Kidney (tissue), 22 donors: ENCODE measurements at places on chromosomes 3 and 15.

- no peaks in the 10 kb centered on the region for H3K4me1 ChIP-seq
- DNase-seq: no peak
- peaks cover 2% of the 10 kb centered on the region for H3K27me3 ChIP-seq
- H3K36me3 ChIP-seq: no peaks in the 10 kb centered on the region
- H3K4me3 ChIP-seq: no peak overlapping the region
These were observed 123.8 kb upstream of the BNIP2 start for GRCh38 chr15:59812889-59813288.

- H3K27me3 ChIP-seq: no peaks in the 10 kb centered on the region
- H3K4me1 ChIP-seq: no peaks in the 10 kb centered on the region
- H3K36me3 ChIP-seq: no peaks in the 10 kb centered on the region
- DNase-seq: no peak
- no peak overlapping the region for H3K27ac ChIP-seq
These were observed 278.5 kb upstream of the UMPS start for GRCh38 chr3:124451630-124452317.

- H3K27ac ChIP-seq: no peak overlapping the region
- DNase-seq: no peak
- H3K4me1 ChIP-seq: no peaks in the 10 kb centered on the region
- H3K4me3 ChIP-seq: peak overlapping the region; percentile 81
- H3K27me3 ChIP-seq: no peaks in the 10 kb centered on the region
These were observed 2.9 kb downstream of the DIPK2A start for GRCh38 chr3:143974271-143975238.

GRCh38 chr15:93244696-93245660, 156.0 kb upstream of the RGMA start:
- no peak overlapping the region for H3K27ac ChIP-seq
- H3K4me1 ChIP-seq: no peaks in the 10 kb centered on the region
- no peaks in the 10 kb centered on the region for H3K36me3 ChIP-seq
- H3K27me3 ChIP-seq: no peaks in the 10 kb centered on the region
- no peak overlapping the region for H3K4me3 ChIP-seq

GRCh38 chr15:61092361-61093157, 136.5 kb downstream of the RORA start:
- H3K27ac ChIP-seq: no peak overlapping the region
- H3K4me1 ChIP-seq: peaks cover 14% of the 10 kb centered on the region
- H3K36me3 ChIP-seq: peaks cover 2% of the 10 kb centered on the region
- H3K27me3 ChIP-seq: no peaks in the 10 kb centered on the region

DNA sequence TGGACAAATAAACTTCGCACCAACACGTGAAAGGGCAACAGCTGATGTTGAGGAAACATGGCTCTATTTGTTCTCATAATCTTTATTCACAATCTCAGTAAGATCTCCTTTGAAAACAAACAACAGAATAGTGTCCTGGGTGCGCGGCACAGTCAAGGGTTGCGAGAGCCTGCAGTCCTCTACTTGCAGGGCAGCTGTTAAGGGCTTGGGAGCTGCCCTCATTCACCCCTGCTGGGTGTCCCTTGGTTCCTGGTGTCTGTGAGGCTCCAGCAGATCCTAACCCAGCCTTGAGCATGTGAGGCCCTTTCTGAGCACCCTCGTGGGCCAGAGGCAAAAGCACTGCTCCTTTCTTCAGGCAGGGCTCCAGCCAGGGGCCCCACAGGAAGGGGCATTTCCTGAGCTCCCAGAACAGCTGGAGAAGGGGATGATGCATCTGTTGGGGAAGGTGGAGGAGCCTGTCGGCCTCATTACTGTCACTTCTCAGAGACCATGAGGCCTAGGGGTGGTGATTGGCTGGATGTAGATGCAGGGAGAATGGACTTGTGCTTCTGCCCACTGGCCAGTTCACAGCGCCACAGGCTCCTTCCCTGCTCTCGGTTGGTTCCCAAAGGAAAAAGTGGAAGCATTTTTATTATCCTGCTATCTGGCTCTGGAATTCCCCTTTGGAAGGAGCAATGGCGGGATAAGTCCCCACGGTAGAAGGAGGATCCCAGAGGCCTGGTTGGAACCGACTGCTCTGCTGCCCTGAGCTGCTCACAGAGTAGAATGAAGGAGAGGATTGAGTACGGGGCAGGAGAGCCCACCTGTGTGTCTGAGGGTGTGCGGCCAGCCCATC, 51.9 kb upstream of the KLF13 start:
- H3K27ac ChIP-seq: no peak overlapping the region
- no peaks in the 10 kb centered on the region for H3K27me3 ChIP-seq
- H3K4me3 ChIP-seq: no peak overlapping the region
- H3K36me3 ChIP-seq: no peaks in the 10 kb centered on the region

GRCh38 chr3:58874248-58874741, 175.5 kb downstream of the CFAP20DC start:
- H3K27me3 ChIP-seq: no peaks in the 10 kb centered on the region
- no peak overlapping the region for H3K4me3 ChIP-seq
- no peaks in the 10 kb centered on the region for H3K4me1 ChIP-seq

GRCh38 chr3:36312351-36312750, 68.0 kb upstream of the STAC start:
- no peak for DNase-seq
- no peaks in the 10 kb centered on the region for H3K36me3 ChIP-seq
- no peak overlapping the region for H3K4me3 ChIP-seq

- H3K36me3 ChIP-seq: no peaks in the 10 kb centered on the region
- H3K27me3 ChIP-seq: no peaks in the 10 kb centered on the region
- DNase-seq: no peak
- no peak overlapping the region for H3K4me3 ChIP-seq
- no peak overlapping the region for H3K27ac ChIP-seq
These were observed 15.5 kb upstream of the HOMER2 start for GRCh38 chr15:82968066-82968465.

GRCh38 chr15:70569714-70570231, 193.6 kb downstream of the UACA start:
- H3K4me1 ChIP-seq: no peaks in the 10 kb centered on the region
- no peak for DNase-seq
- H3K27me3 ChIP-seq: no peaks in the 10 kb centered on the region
- no peaks in the 10 kb centered on the region for H3K36me3 ChIP-seq
- no peak overlapping the region for H3K27ac ChIP-seq

- no peak overlapping the region for H3K27ac ChIP-seq
- no peaks in the 10 kb centered on the region for H3K27me3 ChIP-seq
- no peak overlapping the region for H3K4me3 ChIP-seq
These were observed 244.2 kb downstream of the ADAMTS17 start for GRCh38 chr15:100097342-100098127.

GRCh38 chr3:171427771-171428320, 32.4 kb downstream of the TNIK start:
- DNase-seq: no peak
- H3K27me3 ChIP-seq: no peaks in the 10 kb centered on the region
- no peaks in the 10 kb centered on the region for H3K36me3 ChIP-seq
- no peak overlapping the region for H3K27ac ChIP-seq

DNA sequence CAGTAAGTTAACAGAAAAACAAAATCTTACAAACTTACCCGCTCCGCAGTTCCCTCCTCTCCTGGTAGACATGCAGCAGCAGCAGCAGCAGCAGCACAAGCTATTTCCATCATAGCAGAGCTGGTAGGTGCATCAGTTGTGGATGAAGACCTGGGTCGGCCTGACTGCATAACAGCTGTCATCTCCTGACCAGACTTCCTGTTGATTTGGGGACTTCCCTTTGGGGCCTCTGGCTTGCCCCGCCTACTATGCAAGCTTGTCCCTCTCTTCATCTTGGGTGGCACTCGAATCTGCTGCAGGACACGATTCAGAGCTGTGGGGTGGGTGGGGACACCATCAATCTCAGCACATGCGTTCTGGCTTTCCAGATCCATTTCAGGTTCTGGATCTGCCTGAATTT, 65.7 kb downstream of the TMCC1 start:
- no peaks in the 10 kb centered on the region for H3K27me3 ChIP-seq
- no peaks in the 10 kb centered on the region for H3K36me3 ChIP-seq
- DNase-seq: no peak
- no peak overlapping the region for H3K27ac ChIP-seq
- no peak overlapping the region for H3K4me3 ChIP-seq

GRCh38 chr3:52827441-52827840, 3.0 kb downstream of the ITIH4 start:
- H3K4me3 ChIP-seq: no peak overlapping the region
- peaks cover 9% of the 10 kb centered on the region for H3K36me3 ChIP-seq
- H3K27me3 ChIP-seq: no peaks in the 10 kb centered on the region
- DNase-seq: no peak
- peaks cover 9% of the 10 kb centered on the region for H3K4me1 ChIP-seq

- H3K36me3 ChIP-seq: no peaks in the 10 kb centered on the region
- no peaks in the 10 kb centered on the region for H3K4me1 ChIP-seq
- no peaks in the 10 kb centered on the region for H3K27me3 ChIP-seq
- no peak overlapping the region for H3K27ac ChIP-seq
- DNase-seq: no peak
These were observed 200.8 kb upstream of the SLCO3A1 start for GRCh38 chr15:91652610-91653207.

GRCh38 chr3:64079369-64080150, 56.3 kb upstream of the PSMD6 start:
- H3K4me1 ChIP-seq: peaks cover 3% of the 10 kb centered on the region
- no peak overlapping the region for H3K4me3 ChIP-seq
- H3K27ac ChIP-seq: no peak overlapping the region
- H3K36me3 ChIP-seq: no peaks in the 10 kb centered on the region
- DNase-seq: no peak

DNA sequence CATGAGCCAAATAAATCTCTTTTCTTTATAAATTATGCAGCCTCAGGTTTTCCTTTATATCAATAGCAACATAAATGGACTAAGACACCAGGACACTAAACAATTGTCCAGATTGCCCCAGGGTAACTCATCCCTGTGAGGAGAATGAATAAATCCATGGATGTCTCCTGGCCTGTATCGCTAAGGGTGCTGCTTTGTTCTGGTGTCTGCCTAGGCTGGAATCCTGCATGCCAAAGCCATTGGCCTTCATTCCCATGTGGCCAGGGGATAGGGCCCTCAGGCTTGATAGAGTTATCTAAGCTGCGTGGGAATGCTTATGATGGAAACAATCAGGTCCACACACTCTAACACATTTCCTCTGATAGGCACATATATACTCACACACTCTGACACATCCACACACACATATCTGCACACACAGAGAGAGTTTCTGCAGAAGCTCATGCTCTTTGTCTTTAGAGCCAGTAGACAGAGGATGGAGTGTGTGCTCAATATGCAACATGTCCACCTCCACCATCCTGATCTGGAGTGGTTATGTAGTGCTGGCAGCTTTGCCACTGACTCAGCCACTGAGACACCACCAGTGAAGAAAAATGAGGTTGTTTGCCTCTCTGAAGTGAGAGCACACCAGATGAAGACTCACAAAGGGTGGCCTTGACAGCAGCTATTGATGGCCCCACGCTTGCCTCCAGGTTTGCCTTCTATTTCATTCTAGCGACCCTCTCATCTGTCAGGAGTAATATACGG, 24.0 kb upstream of the DGKG start:
- DNase-seq: no peak
- no peak overlapping the region for H3K27ac ChIP-seq
- H3K4me3 ChIP-seq: no peak overlapping the region
- no peaks in the 10 kb centered on the region for H3K27me3 ChIP-seq
- peaks cover 4% of the 10 kb centered on the region for H3K4me1 ChIP-seq
- no peaks in the 10 kb centered on the region for H3K36me3 ChIP-seq

- no peaks in the 10 kb centered on the region for H3K36me3 ChIP-seq
- peak; percentile 44 for DNase-seq
- no peak within 1 kb of the TSS for H3K27ac ChIP-seq
- peaks cover 2% of the 10 kb centered on the region for H3K4me1 ChIP-seq
- no peaks in the 10 kb centered on the region for H3K27me3 ChIP-seq
These were observed at the start of gene ACP3 for GRCh38 chr3:132317229-132317948. ACP3 (plus strand) TSS chr3:132317407; CDS start chr3:132317457, 50 bp downstream.

- H3K4me1 ChIP-seq: peaks cover 3% of the 10 kb centered on the region
- no peak overlapping the region for H3K4me3 ChIP-seq
- no peaks in the 10 kb centered on the region for H3K27me3 ChIP-seq
- H3K27ac ChIP-seq: no peak overlapping the region
- no peaks in the 10 kb centered on the region for H3K36me3 ChIP-seq
- no peak for DNase-seq
These were observed 160.9 kb downstream of the IGF1R start for GRCh38 chr15:98809273-98809672.

GRCh38 chr15:73889762-73890124, 16.4 kb downstream of the TBC1D21 start:
- H3K4me3 ChIP-seq: no peak overlapping the region
- no peak overlapping the region for H3K27ac ChIP-seq
- no peaks in the 10 kb centered on the region for H3K36me3 ChIP-seq
- H3K27me3 ChIP-seq: no peaks in the 10 kb centered on the region
- no peaks in the 10 kb centered on the region for H3K4me1 ChIP-seq

GRCh38 chr3:23404246-23404645, 201.1 kb downstream of the UBE2E2 start:
- H3K27me3 ChIP-seq: no peaks in the 10 kb centered on the region
- H3K27ac ChIP-seq: no peak overlapping the region
- no peak overlapping the region for H3K4me3 ChIP-seq
- H3K36me3 ChIP-seq: no peaks in the 10 kb centered on the region
- no peak for DNase-seq

- DNase-seq: no peak
- no peak overlapping the region for H3K27ac ChIP-seq
- H3K4me3 ChIP-seq: no peak overlapping the region
These were observed 549 bp downstream of the TRH start for GRCh38 chr3:129974833-129975704.

DNA sequence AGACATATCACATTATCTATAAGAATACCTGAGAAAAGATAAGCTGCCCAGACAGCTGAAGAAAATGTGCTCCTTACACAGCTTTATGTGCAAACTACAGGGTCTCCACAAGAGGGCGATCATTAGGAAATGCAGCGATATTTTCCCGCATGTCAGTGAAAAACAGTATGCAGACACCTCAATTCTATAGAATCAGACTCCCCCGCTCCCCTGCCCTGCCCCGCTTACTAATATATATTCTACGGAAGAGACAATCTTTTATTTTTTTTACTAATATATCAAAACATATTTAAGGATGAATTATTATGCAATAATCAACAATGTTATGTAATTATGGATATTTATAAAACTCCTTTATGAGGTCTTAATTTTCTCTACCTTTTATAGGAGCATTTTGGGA, 681.3 kb downstream of the ROBO1 start:
- H3K27me3 ChIP-seq: no peaks in the 10 kb centered on the region
- H3K4me1 ChIP-seq: no peaks in the 10 kb centered on the region
- peak; percentile 75 for DNase-seq
- no peak overlapping the region for H3K4me3 ChIP-seq
- no peak overlapping the region for H3K27ac ChIP-seq
- no peaks in the 10 kb centered on the region for H3K36me3 ChIP-seq

DNA sequence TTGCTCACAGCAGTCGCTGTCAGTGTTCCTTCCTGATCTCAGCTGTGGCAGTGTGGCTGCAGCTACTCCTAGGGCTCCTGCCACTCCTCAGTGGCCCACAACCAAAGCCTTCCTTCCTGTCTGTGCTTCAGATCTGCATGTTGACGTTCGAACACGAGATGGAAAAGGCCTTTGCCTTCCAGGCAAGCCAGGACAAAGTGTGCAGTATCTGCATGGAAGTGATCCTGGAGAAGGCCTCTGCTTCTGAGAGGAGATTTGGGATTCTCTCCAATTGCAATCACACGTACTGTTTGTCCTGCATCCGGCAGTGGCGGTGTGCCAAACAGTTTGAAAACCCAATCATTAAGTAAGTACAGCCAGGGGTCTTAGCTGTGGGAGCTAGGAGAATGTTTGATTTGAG, 17.8 kb downstream of the MKRN2 start:
- no peak overlapping the region for H3K4me3 ChIP-seq
- H3K27ac ChIP-seq: no peak overlapping the region
- no peaks in the 10 kb centered on the region for H3K27me3 ChIP-seq
- DNase-seq: no peak
- no peaks in the 10 kb centered on the region for H3K4me1 ChIP-seq
